Tibial nerve (tissue), 4 donors: ENCODE measurements at places on chromosomes 12 and 14.

GRCh38 chr12:3137814-3138445 lies 60.8 kb downstream of the TSPAN9 start:
- no peak for DNase-seq
- H3K36me3 ChIP-seq: no peaks in the 10 kb centered on the region
- H3K4me1 ChIP-seq: peaks cover 16% of the 10 kb centered on the region
- H3K4me3 ChIP-seq: no peak overlapping the region
- H3K27me3 ChIP-seq: no peaks in the 10 kb centered on the region

DNA sequence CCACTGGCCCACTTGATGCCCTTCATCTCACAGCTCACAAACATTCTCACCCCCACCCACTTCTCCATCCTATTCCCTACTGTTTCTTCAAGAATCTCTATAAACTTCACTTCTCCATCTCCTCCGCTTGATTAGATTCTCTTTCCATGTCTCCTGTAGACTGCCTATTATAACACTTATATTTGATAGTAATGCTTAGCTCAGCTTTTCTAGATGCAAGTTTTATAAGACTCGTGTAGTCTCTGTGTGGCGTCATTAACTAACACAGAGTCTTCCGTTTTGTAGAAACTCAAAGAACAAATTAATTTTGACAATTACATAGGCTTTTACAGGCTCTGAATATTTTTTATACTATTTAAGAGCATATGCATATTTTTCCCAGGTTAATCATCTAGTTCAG lies 25.7 kb downstream of the KCNC2 start:
- H3K4me3 ChIP-seq: no peak overlapping the region
- no peak for DNase-seq
- H3K27ac ChIP-seq: no peak overlapping the region
- no peaks in the 10 kb centered on the region for H3K4me1 ChIP-seq
- no peaks in the 10 kb centered on the region for H3K27me3 ChIP-seq
- H3K36me3 ChIP-seq: no peaks in the 10 kb centered on the region

- H3K4me3 ChIP-seq: no peak overlapping the region
- H3K36me3 ChIP-seq: no peaks in the 10 kb centered on the region
- no peaks in the 10 kb centered on the region for H3K27me3 ChIP-seq
- no peak overlapping the region for H3K27ac ChIP-seq
- no peaks in the 10 kb centered on the region for H3K4me1 ChIP-seq
- no peak for DNase-seq
Observed at GRCh38 chr12:104729091-104729490, 229.0 kb downstream of the SLC41A2 start.

- H3K4me3 ChIP-seq: no peak overlapping the region
- no peak for DNase-seq
- H3K27ac ChIP-seq: peak overlapping the region; percentile 95
- peaks cover 33% of the 10 kb centered on the region for H3K4me1 ChIP-seq
Observed at GRCh38 chr12:6361834-6362233, 13.5 kb downstream of the SCNN1A start.

DNA sequence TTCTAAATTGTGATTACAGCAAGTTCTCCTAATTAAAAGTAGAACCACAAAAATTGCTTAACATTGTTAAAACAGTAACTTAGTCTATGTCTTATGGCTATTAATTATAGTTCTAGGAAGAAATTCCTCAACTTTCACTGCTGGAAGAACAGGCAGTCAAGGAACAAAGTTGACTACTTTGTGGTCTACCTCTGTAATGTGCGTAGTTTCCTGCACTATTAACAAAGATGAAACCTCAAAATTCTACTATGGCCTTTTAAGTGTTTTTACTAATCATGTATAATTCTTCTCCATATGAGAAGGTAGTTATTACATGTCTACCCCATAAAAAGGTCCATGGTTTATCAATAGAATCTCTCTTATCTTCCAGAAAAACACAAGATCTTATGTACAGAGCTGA lies 7.6 kb downstream of the RASSF9 start:
- no peaks in the 10 kb centered on the region for H3K36me3 ChIP-seq
- H3K27me3 ChIP-seq: no peaks in the 10 kb centered on the region
- no peaks in the 10 kb centered on the region for H3K4me1 ChIP-seq
- H3K4me3 ChIP-seq: no peak overlapping the region
